Esophagus squamous epithelium (tissue), 5 donors: ENCODE measurements at places on chromosomes 11 and 22.

GRCh38 chr11:6655790-6656583 lies at the start of gene DCHS1:
Gene DCHS1, minus strand, starts transcription at chr11:6655809. Its CDS starts 14,196 bp downstream, at chr11:6641613.
- DNase-seq: no peak

DNA sequence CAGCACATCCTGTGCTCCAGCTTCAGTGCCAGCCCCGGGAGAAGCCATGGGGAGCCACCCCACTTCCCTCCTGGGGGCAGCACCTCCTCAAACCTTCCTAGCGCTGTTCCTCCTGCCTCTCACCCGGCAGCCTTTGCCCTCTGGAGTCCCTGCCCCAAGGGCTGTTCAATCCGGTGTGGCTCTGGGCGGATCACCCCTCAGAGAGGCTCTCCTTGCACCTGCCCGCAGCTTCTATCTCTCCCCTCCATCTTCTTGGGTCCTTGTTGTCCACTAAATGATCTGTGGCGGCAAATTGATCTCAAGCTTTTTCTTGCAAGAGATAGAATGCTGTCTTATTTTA lies 18.1 kb upstream of the CDKN1C start:
- no peak for DNase-seq

- no peak for DNase-seq
Observed at GRCh38 chr22:21984793-21985192, 2.2 kb upstream of the TOP3B start.

DNA sequence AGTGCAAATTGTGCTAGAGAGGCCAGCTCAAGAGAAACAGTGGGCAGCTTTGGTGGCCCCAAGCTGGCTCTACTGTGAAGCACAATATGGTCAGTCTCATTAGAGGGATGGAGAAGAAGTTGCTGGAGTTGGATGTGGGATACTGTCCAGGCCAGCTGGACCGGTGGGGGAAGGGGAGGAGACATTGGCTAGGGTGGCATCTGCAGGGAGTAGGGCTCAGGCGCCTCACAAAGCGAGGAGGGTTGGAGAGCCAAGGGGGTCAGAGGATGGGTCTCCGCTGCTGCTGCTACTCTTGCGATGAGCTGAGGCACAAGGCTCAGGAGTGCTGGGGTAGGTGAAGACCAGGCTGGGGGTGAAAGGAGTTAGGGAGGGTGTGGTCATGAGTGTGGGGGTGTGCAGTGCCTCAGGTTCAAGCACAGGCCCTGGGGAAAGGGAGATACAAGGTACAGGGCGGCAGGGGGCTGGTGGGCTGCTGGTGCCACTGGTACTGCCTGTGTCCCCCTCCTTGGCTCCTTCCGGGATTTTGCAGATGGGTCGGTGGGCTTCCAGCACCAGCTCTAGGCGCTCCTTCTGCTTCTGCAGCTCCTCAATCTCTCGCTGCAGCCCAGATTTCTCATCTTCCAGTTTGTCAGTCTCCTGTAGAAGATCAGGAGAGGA lies 2.3 kb downstream of the CCDC85B start:
- DNase-seq: no peak

GRCh38 chr11:16613262-16613511 lies 125.3 kb upstream of the C11orf58 start:
- DNase-seq: no peak

DNA sequence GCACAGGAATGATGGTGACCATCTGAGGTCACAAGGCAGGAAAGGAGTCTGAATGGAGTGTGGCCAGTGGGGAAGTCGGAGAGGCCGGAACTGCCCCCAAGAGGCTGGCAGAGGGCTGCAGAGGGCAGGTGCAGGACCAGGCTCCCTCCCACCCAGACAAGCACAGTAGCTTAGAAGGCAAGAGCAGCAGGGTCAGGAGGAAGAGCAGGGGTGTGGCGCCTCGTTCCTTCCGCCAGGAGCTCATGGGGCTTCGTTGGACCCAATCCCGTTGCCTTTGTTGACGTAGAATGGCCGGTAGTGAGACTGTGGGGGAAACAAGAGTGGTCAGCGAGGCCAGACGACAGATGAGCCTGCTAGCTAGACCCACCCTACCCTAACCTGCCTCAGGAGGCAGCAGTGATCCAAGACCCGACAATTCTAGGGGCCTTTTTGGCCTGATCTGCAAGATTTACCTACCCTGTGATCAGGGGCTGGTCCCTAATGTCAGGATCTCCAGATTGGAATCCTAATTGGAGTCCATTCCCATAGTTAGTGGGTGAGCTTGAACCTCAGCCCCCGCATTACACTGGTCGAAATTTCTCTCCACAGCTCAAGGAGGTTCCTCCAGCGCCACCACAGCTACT lies 25.6 kb downstream of the TRIM29 start:
- no peak for DNase-seq

DNA sequence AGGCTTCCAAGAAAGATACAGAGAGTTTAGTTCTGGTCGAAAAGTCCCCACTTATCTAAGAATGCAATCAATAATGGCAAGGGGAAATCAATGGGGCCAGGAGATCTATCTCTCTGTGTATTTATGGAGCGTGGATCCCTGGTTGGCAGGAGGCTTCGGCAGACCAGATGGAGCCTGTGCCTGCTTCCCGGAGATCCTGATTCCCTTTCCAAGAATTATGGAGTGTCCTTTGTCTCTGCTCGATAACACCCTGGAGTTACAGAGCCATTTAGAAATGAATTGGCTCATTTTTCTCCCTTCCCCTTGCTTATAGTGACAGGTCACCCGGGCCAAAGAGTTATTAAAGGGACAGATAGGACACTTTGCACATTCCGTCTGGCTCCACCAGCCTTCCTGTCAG lies 92.4 kb downstream of the ISX start:
- DNase-seq: no peak
